ENCODE measurements at places on chromosomes 1 and 21.

- no peak for DNase-seq
Measured at GRCh38 chr1:231544943-231545592, 16.6 kb downstream of the TSNAX start.

GRCh38 chr1:9454494-9455066, 84.7 kb upstream of the SLC25A33 start:
- no peak for DNase-seq

GRCh38 chr1:201719812-201720521, 109.0 kb upstream of the IPO9 start:
- no peak for DNase-seq

- DNase-seq = no peak
Measured at GRCh38 chr1:84715342-84716019, 25.2 kb upstream of the SSX2IP start.

GRCh38 chr1:45375104-45376090, 35.2 kb upstream of the MUTYH start:
- DNase-seq = no peak

All from cerebellar cortex (tissue), 1 donor.